AG04450 (cell line): ENCODE measurements at places on chromosomes 7 and 10. TPM values are rescaled to one million over a fixed set of nuclear protein-coding genes. Genes with fewer than 3 reads are reported as not detected.

Gene DMBT1
- polyA plus RNA-seq, result not detected in 2 replicates

Gene SLC16A12
- 1.3 and 1.5 TPM in 2 replicates for polyA plus RNA-seq

Gene LHFPL3
- polyA plus RNA-seq, result not detected in 2 replicates

Gene AASS
- polyA plus RNA-seq, result 14.5 and 16.1 TPM in 2 replicates

Gene MMRN2
- polyA plus RNA-seq, result 0.55 and 0.69 TPM in 2 replicates

Gene MYH16
- polyA plus RNA-seq, result not detected in 2 replicates

Gene OPN1SW
- polyA plus RNA-seq, result not detected in 2 replicates

Gene DNA2
- 1.6 and 2.5 TPM in 2 replicates for polyA plus RNA-seq

Gene GDI2
- polyA plus RNA-seq, result 263 and 326 TPM in 2 replicates

Gene GLI3
- 6.0 and 7.2 TPM in 2 replicates for polyA plus RNA-seq

Gene ADGRA1
- not detected in 2 replicates for polyA plus RNA-seq

Gene SMURF1
- polyA plus RNA-seq, result 16.6 and 17.1 TPM in 2 replicates

Gene ALKBH4
- 4.3 and 5.6 TPM in 2 replicates for polyA plus RNA-seq

- no peak for DNase-seq
These were observed 272.6 kb upstream of the DGKB start for GRCh38 chr7:15175152-15175551.

- DNase-seq, result no peak
These were observed 171.7 kb downstream of the PLXDC2 start for GRCh38 chr10:19987931-19988330.

DNA sequence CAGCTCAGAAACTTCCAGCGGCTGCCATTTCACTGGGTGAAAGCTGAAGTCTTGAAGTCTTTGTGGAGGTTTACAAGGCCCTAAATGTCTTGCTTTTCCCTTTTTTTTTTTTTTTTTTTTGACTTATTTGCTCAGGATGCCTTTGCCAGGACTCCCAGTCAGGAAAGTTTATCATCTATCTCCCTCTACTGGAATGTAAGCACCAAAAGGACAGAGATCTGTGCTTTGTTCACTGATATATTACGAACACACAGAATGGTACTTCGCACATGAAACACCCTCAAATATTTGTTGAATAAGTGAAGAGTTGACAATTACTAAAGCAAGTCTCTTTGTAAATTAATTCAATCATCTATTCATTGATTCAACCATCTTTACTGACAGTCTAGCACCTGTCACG lies 23.2 kb downstream of the ABCB4 start:
- DNase-seq, result no peak

DNA sequence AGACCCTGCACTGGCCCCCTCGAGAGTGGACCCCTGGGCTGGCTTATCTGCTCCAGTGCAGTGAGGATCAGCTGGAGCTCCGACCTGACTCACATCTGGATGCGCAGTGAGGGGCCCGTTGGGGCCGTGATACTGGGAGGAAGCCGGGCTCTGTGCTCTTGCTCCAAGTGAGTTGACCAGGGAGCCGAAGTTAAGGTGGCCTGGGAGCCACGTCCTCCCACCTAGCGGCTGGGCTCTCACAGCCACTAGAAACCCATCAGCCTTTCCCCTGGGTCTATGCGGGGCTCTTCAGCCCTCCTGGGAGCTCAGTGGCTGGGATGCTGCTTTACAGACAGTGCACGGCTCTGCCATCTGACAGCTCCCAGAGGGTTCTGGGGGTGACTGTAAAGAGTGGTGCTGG lies 9.1 kb downstream of the ALKBH4 start:
- DNase-seq, result no peak

DNA sequence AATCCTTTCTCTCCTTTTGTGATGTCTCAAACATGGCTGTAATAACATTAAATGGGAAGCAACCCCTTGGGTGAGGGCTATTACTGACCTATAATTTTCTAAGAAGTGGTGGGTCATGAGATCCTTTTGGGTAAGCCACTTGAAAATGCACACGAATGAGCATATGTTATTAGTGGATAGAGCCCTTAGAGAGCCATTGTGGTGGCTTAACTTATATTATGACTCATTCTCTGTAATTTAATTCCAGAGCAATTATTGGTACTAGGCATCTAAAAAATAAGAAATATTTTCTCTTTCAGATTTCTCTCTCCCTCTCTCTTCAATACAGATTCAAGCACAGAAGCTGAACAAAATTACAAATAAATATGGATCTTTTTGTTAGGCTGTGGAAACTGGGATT lies 1177.4 kb upstream of the PHF14 start:
- no peak for DNase-seq

GRCh38 chr10:63161592-63161991 lies 28.5 kb downstream of the NRBF2 start:
- no peak for DNase-seq

GRCh38 chr7:92647652-92648051 lies 57.5 kb upstream of the FAM133B start:
- DNase-seq, result no peak

GRCh38 chr10:31745612-31746376 lies 182.8 kb downstream of the ARHGAP12 start:
- DNase-seq, result peak; percentile 71

DNA sequence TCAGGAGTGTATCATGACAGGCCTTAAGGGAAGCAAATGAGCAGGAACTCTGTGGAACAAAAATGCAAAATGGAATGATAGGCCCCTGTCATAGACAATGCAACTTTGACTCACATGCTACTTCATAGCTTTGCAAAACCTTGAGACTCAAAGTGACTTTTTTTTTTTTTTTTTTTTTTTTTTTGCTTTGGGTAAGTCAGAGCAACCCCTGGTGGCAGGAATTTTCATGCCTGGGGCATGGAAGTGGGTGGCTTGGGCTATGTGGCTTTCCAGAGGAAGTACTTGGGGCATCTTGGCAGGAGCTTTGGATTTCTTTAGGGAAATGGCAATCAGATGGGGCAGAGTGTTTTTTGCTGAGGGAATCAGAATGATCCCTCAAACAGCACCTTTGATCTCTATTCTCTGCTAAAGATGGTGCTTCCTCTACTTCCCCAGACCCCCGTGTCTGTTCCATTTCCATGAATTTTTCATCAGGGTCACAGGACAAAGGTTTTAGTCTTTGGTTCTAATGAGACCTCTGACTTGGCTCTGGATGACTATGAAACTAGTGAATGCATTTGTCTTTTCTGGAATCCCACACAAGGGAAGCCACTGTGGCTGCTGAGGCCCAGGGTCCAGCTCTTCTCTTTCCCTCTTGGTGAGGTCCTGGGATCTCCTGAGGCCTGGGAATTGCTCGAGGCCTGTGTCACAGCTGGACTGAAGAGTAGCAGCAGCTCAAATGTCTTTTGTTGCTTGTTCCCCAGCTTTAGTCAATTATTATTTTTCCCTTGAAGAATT lies 62.8 kb downstream of the TACC2 start:
- DNase-seq, result peak; percentile 29

DNA sequence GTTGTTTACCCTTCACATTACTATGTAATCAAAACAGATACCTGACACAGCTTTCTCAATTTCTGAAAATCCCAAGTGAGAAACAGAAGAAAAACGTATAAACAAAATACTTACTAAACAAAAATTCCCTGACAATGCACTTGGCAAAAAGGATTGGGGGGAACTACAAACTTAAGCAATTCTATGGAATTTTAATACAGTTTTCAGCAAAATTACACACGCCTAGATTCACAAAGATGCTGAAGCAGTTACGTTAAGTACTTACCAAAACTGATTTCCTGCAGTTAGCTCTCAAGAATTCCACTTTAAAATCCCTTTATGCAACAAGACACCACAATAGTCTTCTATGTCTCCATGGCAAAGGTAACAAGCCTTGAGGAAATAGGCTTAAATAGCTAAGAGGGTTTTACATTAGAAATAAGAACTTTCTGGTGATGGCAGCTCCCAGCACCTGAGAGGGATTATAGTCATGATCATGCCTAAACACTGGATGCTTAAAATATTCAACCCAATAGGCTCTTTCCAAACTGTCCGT lies 10.8 kb downstream of the TOMM7 start:
- no peak for DNase-seq

- DNase-seq, result no peak
These were observed 374.4 kb downstream of the BBS9 start for GRCh38 chr7:33503736-33504135.

- DNase-seq, result no peak
These were observed 23.6 kb upstream of the PWWP2B start for GRCh38 chr10:132373241-132373955.

- DNase-seq, result no peak
These were observed 87.1 kb downstream of the KAT6B start for GRCh38 chr10:74913377-74913979.

- peak; percentile 67 for DNase-seq
These were observed 479 bp downstream of the PNPLA8 start for GRCh38 chr7:108525327-108525984.

DNA sequence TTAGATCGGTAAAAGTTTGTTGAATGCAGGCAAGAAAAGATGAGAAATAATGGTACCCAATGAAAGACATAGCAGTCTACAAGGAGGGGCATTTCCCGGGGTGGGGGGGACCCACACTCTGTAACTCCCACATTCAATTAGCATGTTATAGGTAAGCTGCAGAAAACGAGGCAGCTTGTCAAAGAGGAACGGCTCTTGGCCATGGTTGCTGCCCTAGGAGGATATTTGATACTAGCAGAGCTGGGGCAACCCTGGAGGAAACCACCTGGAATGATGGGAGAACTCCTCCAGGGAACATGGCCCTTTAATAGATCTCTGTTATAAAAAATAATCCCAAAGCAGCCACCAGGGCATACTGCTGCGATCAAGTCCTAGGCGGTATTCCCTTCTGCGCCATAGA lies 98.5 kb downstream of the EGFR start:
- DNase-seq, result no peak

- DNase-seq, result no peak
These were observed 646.4 kb downstream of the GRM8 start for GRCh38 chr7:126606331-126606730.

GRCh38 chr7:155408651-155409586 lies 49.0 kb upstream of the EN2 start:
- DNase-seq, result no peak

DNA sequence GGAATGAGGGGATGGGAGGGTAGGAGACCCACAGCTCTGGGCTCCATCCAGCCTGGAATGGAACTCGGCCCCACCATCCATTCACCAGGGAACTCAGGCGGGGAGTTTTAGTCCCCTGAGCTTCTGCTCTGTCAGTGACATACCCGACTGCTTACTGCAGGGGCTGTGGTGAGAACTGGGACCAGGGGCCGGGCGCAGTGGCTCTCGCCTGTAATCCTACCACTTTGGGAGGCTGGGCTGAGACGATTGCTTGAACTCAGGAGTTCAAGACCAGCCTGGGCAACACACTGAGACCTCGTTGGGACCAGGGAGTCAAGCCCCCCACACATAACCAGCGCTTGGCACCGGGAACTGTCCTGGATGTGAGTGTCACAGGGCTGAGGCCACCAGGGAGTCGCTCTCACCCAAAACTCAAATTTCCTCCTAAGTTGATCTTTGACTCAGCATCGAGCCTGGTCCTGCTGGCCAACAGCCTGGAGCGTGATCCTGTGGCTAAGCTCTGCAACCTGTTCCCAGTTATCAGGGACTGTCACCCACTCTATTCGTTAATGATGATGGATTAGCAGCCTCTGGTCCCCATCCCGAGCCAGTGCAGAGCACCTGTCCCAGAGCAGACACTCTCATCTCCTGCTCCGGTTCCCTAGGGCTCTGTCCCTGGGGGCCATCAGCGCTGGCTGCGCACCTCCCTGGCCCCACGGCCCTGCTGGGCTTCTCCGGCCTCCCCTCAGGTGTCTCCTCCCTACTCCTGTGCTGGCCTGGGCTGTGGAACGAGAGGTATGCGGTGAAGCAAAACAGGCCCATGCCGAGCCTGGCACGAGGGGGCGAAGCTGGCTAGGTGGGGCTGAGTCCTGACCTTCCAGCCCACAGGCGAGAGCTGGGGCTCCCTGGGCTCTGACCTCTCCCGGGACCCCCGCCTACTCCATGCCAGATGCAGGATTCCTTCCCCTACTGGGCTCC lies 902 bp upstream of the CLDN15 start:
- no peak for DNase-seq

- no peak for DNase-seq
These were observed 233.0 kb downstream of the WDR11 start for GRCh38 chr10:121084016-121084674.

DNA sequence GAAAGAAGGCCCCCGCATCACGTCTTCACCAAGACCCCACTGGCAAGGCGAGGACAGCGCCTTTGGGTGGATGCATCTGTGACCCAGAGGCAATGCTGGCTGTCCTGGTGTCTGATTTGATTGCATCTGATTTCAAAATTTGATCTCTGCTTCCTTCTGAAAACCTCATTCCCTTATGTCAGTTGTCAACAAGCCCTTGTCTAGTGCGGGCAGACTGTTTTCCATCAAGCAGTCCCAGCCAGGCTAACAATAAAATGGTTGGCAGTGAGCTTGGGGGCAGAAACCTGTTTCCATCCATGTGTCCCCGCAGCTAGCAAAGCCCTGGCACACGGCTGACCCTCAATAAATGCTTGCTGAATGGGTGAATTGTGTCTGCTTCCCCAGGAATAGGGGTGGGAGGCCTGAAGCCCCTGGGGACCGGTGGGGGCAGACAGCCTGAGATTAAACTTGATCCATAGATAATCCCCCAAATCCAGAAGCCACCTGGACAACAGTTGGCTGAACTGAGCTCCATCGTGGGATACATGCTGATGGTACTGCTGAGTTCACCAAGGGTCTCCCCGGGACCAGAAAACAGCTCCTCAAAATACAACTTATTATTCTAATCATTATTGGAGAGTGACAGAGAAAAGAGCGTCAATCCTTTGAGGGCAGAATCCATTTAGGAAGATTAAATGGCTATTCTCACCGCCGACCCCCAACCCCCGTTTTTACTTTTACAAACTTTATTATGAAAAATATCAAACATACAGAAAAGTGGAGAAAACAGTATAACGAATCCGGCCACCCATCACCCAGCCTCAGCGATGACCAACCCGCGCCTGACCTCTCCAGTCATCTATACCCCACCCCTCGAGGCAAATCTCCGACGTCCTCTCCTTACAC lies 912 bp upstream of the DUSP5 start:
- DNase-seq, result no peak

GRCh38 chr10:106978756-106979155 lies 185.8 kb downstream of the SORCS1 start:
- DNase-seq, result no peak

- no peak for DNase-seq
These were observed 181.2 kb upstream of the AGR3 start for GRCh38 chr7:17063045-17063383.

DNA sequence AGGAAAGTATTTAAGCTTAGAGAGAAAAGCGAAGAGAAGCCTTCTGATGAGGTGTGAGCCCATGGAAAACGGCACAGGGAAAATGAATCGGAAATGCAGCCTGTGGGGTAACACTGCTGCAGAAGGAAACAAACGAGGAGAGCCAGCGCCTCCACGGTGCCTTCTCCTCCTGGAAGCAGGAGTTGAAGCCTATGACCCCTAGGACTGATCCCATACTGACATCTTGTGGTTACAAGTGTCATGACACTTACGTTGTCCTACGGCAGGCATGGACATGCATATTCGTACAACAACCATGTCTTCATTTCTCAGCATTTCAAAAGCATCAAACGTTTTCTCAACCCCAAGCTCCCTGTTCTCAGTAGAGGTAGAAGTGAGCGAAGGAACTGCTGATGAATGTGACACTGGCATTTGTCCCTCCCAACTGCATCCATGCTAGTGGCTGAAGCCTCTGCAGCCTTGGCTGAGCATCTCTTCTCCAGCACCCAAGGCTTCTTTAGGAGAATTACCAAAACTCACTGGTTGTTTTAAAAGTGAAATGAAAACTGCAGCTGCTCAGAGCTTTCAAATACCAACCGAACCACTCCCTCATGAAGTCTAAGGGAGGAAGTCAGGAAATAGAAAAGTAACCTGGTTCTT lies 160.2 kb downstream of the JAZF1 start:
- peak; percentile 46 for DNase-seq

- DNase-seq, result no peak
These were observed 31.6 kb upstream of the AGK start for GRCh38 chr7:141519623-141520022.
